Fibroblast of skin of back (primary cell): ENCODE measurements at places on chromosomes 4 and X.

DNA sequence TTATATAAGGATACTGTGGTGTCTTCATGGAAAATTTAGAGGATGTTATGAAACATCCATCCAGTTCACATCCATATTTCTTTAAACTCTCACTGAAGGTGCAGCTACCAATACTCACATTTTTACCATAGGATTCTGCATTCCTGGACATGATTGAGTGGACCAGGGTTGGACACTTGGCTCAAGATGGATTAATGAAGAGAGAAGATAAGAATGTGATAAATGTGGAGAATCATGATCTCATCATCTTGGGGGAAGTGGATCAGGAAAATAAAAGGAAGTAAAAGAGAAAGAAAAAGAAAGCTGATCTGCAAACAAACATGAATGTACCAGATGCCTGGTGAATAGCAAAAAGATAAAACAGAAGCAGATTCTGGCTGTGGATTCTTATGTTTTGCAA is 175.4 kb downstream of the NPFFR2 start:
- DNase-seq: no peak

DNA sequence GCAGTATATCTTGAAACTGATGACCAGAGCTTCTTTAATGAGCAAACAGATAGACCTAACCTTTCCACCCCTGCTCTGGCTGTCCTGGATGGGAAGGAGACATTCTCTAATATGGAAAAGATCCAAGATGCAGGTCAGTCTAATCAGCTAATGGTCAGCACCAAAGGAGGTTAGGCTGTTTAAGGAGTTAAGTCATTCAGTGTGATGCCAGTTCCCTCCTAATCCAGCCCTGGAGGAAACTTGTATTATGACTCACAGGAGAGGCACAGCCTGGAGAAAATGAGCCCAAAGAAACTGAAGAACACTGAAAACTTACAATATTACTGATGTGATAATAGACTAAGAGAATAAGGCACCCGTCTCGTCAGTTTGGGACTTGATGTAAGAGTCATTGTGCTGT is 323.0 kb downstream of the HNRNPD start:
- DNase-seq: no peak

DNA sequence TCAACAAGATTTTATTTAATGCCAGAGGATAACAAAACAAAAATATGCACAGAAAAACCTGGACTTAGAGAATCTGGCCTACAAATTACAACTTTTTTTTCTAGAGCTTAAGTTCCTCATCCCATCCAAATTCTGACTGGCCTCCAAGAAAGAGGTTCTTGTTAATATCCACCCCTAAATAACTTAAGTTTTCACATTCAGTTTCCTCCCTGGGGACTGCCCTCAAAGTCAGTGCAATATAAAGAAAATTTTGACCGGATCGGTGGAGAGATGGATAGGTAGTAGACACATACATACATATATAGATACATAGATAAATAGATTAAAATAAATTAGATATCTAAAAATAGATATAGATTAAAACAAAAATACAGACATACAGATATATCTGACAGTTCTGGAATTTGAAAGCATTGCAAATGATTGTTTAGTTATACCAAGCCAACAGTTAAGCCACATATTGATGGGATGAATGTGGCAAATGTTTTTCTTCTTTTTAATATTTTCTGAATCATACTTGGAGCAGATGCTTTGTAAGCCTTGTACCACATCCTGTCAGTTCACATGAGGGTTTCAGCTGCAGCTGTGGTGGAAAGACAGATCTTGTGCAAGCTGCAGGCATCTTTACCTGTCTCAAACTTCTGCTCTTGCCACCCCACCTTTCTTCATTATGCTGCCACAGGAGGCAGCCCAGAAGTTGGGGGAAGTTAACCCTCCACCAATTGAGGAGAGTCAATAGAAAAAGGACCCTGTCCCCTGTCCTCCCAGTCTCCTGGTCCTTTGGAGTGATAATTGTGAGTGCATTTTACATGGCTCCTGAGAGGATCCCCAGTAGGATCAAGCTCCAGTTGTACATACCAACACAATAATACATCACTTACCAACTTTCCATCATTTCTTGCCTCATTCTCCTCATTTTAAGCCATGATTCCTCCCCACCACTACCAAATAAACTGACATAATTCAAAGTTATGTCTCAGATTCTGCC is 58.5 kb upstream of the PRDM8 start:
- DNase-seq: peak; percentile 82

DNA sequence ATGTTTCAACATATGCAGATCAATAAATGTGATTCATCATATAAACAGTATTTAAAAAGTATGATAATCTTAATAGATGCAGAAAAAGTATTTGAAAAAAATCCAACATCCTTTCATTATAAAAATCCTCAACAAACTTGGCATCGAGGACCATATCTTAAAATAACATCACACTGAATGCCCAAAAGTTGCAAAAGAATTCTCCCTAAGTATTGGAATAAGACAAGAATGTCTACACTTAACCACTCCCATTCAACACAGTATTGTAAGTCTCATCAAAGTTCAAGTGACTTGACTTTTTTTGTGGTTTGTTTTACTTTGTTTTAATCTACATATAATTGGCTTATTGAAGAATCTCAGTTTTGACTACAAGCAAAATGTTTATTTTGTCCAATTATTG is 779.0 kb upstream of the SLIT2 start:
- no peak for DNase-seq

DNA sequence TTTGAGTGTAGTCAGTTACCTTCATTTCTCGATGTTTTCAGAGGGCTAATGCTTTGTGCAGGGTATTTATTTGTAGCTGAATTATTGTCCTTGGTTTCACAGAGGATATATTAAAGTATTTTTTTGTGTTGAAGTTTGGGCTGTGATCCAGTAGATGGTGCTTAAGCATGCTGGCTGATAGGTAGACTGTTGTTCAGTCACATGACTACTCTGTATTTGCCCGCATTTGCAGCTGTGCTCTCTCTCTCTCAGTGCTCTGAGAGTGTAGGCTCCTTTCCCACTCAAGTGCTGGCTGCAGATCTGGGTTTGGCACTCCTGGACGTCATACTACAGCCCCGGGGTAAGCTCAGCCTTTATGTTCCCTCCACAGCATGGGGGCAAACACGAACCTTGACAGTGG is 21.7 kb downstream of the RAB40AL start:
- DNase-seq: no peak

GRCh38 chrX:17521871-17522693 is 147.1 kb downstream of the NHS start:
- peak; percentile 52 for DNase-seq

DNA sequence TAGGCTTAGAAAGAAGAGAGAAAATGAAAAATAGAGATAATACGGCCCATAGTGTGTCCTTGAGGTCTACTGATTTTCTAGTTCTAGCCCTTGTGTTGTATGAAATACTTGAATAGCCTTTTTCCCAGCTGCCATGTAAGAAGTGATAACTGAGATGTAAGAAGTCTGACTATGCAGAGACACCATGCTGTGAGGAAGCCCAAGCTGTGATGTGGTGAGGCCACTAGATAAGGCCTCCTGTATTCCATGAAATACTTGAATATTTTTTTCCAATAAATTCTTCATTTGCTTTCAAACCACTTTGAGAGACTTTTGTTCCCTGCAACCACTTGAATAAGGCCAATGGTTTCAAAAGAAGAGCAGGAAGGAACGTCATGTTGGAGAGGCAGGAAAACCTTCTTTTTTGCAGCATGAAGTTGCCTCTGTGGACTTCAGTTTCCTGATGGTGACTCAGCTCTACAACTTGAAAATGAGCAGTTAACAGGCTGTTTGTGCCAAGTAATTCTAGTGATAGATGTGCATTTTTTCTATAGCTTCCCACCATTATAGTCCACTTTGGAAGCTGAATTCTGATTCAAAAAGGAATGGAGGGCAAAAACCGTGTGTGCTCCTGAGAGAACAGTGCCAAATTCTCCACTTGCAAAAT is 25.5 kb upstream of the FAM9C start:
- peak; percentile 25 for DNase-seq
